ENCODE measurements at places on chromosomes 11 and 22.

GRCh38 chr11:64652586-64653387 is 61.8 kb downstream of the SLC22A12 start:
- peak; percentile 81 for DNase-seq

- DNase-seq: no peak
Observed at GRCh38 chr11:117199053-117199915, at the start of gene TAGLN. TAGLN (plus strand) TSS chr11:117199370; CDS start chr11:117203014, 3,644 bp downstream.

DNA sequence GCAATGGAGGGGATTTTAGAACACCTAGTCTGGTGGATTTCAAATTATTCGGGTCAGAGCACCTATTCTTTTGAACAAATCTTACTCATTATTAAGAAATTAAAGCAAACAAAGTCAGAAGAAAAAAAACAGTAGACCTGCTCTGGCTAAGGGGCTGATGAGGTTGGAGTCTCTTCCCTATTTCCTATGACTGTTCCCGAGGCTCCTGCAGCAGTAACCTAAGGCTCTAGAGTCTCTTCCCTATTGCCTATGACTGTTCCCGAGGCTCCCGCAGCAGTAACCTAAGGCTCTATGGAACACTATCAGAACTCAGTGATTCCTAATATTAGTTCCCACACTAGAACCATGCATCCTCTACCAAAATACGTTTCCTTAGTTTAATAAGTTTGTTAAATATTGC is 607.9 kb downstream of the NTM start:
- DNase-seq: no peak

- no peak for DNase-seq
Observed at GRCh38 chr11:130531061-130531460, 82.6 kb downstream of the ADAMTS15 start.

GRCh38 chr22:43830931-43831560 is 18.9 kb upstream of the EFCAB6 start:
- DNase-seq: no peak

GRCh38 chr11:84144531-84144930 is 858.4 kb upstream of the CCDC90B start:
- peak; percentile 41 for DNase-seq

GRCh38 chr22:36385491-36386350 is 2.0 kb downstream of the MYH9 start:
- no peak for DNase-seq

DNA sequence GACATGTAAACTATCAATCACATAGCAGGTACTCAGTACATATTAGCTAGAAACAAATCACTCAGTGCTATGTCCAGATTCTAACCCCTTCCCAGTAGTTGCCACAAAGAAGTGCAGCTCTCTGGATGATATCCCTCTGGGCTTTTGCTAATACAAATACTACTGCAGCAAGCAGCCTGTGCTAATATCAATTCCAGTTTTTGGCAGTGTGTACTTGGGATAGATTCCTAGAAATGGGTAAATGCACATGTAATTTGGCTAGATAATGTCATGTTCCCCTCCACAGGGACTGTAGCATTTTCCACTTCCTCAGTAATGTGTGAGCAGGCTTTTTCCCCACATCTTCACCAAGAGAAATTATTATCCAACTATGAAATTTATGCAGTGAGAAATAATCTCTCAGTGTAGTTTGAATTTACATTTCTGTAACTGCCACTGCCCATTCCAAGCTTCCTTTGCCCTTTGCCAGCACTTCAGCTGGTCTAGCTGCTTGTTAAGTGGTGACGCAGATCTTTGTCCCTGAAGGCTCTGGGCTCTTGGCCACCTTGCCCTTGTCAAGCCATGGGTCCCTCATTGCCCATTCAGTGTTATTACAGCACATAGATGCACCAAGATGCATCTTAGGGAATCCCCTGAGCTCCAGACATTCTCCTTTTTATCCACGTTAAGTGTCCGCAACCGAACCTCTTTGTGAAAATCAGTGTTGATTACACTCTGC is 107.1 kb upstream of the CLPB start:
- DNase-seq: no peak

DNA sequence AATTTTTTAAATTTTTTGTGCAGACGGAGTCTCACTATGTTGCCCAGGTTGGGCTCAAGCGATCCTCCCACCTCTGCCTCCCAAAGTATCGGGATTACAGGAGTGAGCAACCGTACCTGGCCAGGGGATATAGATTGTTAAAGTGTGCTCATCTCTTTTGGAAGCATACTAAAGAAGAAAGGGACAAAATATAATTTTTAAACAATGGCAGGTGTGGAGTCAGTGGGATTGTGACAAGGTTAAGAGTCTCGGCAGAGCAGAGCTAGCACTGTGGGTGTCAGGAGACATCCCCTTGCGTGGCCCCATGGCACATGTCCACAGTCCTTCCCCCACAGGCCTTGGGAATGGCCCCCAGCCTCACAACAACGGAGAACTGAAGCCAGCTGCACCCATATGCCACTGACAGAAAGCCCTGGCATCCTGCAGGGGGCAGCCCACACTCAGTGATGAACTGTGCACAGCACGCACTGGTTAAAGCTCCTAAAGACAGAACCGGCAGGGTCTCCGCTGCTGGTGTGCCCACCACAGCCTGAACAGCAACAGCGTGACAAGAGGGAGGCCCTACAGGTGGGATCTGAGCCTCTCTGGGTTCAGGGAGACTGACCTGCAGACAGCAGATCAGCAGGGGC is 29.9 kb downstream of the SERPIND1 start:
- DNase-seq: no peak

- no peak for DNase-seq
Observed at GRCh38 chr11:95092549-95093324, 3.1 kb downstream of the ENDOD1 start.

GRCh38 chr11:10934293-10934860 is 76.5 kb upstream of the ZBED5 start:
- no peak for DNase-seq

- no peak for DNase-seq
Observed at GRCh38 chr11:12094872-12095800, 15.3 kb upstream of the MICAL2 start.

DNA sequence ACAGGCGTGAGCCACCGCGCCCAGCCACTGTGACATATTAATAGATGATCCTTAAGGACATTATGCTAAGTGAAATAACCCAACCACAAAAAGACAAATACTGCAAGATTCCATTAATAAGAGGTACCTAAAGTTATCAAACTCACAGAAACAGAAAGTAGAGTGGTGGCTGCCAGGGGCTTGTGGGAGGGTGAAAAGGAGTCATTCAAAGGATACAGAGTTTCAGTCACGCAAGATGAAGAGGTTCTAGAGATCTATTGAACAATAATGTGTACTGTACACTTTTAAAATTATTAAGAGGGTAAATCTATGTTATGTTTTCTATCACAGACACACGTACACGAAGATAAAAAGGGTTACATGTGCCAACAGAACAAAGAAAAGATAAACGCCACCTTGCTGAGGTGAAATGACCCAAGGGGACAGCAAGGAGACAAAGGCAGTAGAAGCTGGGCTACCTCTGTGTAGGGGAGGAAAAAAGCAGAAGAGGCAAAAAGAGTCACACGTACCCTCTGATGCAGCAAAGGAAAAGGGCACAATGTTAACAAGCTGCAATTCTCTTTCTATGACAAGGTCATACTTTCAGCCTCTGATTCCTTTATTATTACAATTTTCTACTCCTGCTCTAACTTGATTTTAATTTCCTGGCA is 65.3 kb downstream of the AMBRA1 start:
- DNase-seq: no peak

DNA sequence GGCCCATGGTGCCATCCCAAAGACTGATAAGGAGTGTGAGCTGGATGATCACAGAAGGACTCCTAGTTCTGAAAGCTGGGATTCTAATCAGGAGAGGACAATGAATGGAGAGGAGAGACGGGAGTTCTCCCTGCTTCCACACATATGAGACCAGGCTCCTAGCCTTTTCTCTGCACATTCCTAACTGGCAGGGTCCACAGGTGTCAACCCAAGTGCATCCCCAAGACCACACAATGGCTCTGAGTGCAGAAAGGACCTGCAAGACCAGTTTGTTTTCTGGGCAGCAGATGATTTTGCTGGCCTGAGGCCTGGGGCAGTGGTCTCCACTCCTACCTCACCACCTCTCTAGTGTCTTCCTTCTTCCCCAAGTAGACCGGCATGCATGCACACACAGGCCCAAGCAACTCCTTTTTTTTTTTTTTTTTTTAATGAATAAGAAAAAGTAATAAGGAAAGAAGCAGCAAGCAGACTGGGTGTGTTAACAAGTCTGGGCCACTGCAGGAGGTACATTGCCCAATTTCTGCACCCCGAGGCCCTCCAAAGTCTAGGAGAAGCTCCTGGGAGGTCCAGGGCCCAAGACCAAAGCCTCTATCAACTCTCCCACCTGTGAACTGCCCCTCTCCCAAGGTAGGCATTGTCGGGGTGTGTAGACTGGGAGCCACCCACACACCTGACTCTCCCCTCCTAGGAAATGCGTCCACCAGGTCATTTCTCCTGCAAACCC is 1.2 kb upstream of the TSKU start:
- no peak for DNase-seq

- no peak for DNase-seq
Observed at GRCh38 chr22:27620367-27621154, 181.0 kb downstream of the MN1 start.

DNA sequence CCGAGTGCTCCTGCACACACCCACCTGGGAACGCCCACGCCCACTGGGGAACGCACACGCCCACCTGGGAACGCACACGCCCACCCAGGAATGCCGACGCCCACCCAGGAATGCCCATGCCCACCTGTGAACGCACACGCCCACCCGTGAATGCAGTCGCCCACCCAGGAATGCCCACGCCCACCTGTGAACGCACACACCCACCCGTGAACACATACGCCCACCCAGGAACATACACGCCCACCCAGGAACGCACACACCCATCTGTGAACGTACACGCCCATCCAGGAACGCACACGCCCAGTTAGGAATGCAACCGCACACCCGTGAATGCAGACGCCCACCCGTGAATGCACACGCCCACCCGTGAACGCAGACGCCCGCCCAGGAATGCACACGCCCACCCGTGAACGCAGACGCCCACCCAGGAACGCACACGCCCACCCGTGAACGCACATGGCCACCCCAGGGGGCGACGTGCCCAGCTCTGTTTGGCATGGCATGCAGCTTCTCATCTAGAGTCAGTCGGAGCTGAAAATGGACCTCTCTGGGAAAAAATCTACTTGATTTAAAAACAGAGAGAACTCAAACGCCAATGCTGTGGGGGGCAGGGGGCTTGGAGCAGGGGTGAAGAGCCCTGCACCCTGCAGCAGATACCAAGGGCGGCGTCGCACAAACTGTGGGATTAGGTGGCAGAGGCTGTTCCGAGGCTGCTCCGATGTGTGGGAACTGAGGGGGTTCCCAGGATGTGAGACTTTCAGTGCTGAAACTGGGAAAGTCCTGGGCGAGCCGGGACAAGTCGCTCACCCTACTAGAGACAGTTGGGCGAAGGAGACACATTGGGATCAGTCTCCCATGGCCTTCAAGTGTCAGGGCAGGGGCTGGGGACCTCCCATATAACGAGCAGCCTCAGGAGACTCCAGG is 83.3 kb downstream of the MYEOV start:
- DNase-seq: no peak

GRCh38 chr11:131712897-131713296 is 342.5 kb downstream of the NTM start:
- no peak for DNase-seq

GRCh38 chr11:96235751-96236150 is 107.2 kb downstream of the MAML2 start:
- no peak for DNase-seq

DNA sequence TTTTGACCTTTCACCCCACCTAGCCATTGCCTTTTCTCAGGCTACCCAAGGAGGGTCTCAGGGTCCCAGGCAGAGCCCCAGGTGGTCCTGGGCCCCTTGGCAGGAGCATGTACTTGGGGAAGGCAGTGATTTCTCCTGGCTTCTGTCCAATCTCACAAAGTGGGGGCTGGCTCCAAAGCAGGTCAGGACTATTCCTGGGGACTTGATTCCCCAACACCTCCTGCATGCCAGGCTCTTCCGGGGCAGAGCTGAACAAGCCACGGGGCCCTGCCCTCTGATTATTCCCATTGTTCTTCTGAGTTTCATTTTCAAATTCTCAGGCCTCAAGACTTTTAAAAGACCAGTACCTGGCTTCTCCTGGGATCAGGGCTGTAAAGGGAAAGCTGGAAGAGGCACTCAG is 1.5 kb upstream of the TCF20 start:
- no peak for DNase-seq

DNA sequence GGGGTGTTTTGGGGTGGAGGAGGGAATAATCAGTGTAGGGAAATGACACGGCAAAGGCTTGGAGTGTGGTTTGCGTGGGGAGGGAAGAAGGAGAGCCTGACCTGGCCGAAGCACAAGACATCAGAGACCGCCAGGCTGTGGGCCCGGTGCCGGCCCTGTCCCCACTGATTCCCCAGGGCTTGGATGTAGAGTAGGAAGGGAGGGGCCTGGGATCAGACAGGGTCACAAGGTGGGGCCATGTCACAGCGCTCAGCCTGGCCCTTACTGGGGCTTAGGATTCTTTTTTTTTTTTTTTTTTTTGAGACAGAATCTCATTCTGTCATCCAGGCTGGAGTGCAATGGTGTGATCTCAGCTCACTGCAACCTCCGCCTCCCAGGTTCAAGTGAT is 9.8 kb downstream of the PICK1 start:
- DNase-seq: no peak

GRCh38 chr11:69598147-69598546 is 42.8 kb upstream of the CCND1 start:
- DNase-seq: no peak

- no peak for DNase-seq
Observed at GRCh38 chr22:49427941-49428340, 399.7 kb downstream of the BRD1 start.

DNA sequence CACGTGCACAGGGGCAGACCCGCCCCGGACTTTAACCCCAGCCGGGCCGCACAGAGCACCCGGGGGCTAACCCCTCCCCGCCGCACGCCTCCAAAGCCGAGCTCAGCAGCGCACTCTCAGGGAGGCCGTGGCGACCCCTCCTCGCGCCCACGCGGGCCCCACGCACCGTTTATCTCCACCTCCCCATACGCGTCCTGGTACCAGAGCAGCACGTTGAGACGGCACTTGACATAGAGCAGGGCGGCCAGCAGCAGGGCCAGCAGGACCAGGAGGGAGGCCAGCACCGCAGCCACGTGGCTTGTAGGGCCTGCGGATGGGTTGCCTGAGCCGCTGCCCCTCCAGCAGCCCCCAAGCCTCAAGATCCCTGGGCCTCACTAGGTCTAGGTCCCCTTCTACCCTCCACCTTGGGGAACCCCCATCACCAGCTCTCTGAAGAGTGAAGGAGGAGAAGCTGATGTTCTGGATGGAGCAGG is 7.1 kb downstream of the SIGIRR start:
- no peak for DNase-seq

GRCh38 chr11:133243832-133244231 is 288.5 kb downstream of the OPCML start:
- DNase-seq: no peak

GRCh38 chr11:13899603-13900002 is 62.9 kb upstream of the SPON1 start:
- DNase-seq: no peak
